Mesothelial cell of epicardium (in vitro differentiated cells): ENCODE measurements at places on chromosomes 1 and 21.

GRCh38 chr1:178682429-178682828 is 42.6 kb upstream of the RALGPS2 start:
- DNase-seq: no peak

DNA sequence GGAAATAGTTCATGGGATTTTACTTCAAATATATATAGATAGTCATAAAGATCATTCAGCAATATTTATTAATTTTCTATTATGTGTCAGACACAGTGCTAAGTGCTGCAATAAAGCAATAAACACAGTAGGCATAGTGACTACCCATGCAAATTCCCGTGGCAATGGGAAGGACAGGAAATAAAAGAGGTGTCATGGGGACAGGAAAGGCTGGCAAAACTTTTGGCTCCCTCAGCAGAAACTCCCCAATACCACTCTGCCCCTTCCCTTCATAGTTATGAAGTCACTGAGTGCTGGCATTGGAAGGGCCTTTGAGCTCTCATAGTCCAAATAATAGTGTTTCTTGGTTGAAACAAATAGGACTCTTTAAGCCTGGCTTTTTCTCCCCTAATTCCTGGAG is 104.4 kb upstream of the DPT start:
- no peak for DNase-seq

- DNase-seq: no peak
Measured at GRCh38 chr1:245056913-245057312, 97.9 kb upstream of the KIF26B start.

DNA sequence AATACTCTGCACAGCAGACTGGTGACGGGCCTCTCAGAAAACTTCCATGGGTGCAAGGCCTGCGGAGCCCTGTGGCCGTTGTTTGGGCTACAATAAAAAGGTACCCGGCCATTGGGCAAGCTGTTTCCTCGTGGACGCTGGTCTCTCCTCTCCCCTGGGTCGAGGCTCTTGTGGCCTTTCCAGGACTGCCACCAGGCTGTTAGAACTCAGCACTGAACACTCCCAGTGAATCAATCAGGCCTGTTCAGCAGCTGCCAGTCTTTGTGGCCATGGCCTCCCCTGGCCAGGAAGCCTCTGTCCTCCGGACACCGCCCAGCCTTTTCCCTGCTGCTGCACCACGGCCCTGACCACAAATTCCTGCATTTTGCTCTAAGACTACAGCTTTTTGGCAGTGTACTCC is 33.0 kb upstream of the ACTRT2 start:
- no peak for DNase-seq

DNA sequence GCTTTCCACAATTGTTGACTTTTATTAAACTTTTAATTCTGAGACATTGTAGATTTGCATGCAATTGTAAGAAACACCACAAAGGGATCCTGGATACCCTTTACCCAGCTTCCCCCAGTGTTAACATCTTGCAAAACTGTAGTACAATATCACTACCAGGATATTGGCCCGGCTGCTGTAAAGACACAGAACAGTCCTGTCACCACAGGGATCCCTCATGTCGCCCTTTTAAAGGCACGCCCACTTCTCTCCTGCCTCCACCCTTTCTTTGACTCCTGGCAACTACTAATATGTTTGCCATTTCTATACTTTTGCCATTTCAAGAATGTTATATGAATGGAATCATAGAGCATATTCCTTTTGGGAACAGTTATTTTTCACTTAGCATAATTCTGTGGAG is 37.0 kb downstream of the NAV1 start:
- no peak for DNase-seq

DNA sequence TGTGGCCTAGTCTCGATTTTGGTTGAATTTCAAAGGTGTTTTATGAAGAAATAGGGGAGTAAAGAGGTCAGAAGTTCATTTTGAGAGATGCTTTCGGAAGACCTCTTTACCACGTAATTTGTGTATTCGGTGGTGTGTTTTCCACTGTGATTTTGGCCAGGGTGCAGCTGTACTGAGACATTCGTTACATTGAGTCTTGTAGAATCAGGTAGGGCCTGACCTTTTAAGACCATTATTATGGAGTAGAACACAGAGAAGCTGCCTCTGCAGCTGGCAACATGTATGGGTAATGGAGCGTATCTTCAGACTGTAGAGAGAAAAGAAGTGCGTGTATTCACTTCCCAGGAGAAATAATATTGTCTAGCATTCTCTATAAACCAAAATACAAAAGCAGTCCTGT is 326.5 kb downstream of the PDE4B start:
- DNase-seq: no peak

- DNase-seq: no peak
Measured at GRCh38 chr1:62283986-62284385, 35.2 kb downstream of the KANK4 start.

DNA sequence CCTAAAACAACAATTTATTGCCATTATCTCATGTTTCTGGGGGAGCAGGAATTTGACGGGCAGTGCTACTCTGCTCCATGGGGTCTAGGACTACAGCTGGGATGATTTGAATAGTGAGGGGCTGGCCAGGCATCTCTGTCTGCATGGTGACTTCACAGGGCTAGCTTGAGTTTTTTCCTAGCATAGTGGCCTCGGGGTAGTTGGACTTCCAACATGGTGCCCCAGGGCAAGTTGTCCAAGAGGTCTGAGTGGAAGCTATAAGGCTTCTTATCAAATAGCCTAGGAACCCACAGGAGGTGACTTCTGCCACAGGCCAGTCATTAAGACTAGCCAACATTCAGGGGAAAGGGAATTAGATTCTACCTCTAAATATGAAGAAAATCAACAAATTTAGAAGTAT is 92.0 kb upstream of the WLS start:
- no peak for DNase-seq

DNA sequence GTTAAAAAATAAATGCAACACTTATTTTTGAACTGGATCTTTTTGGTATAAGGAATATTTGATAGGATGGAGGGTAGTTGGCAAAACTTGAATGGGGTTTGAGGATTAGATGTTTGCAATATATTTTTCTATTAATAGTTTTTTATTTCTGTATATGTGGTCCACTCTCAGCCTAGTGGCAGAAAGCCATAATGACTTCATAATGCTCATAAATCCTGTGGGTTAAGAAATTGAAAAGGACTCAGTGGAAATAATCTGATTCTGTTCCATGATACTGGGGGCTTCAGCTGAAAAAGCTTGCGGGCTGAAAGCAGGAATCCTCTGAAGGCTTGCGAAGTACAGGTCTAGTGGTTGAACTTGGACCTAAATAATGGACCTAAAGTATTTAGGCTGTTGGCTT is 1028.6 kb upstream of the PRMT6 start:
- no peak for DNase-seq

DNA sequence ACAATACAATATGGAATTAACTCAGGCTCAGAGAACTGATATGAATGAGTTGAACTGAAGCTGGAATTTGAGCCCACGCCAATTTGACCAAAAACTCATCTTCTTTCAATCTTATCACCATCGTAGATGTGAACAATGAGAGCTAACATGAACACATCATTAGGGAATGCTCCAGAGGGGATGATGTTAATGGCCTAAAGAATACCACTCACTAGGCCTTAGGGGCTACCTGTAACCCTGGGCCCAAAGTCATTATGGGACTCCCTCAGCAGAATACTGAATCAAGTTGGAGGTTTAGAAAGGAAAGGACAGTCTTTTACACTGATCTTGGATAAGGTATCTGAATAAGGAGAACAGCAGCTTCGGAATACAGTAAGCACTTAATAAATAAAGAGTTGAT is 73.6 kb downstream of the C1orf94 start:
- no peak for DNase-seq

- DNase-seq: no peak
Measured at GRCh38 chr21:42840411-42841155, 38.8 kb downstream of the WDR4 start.

DNA sequence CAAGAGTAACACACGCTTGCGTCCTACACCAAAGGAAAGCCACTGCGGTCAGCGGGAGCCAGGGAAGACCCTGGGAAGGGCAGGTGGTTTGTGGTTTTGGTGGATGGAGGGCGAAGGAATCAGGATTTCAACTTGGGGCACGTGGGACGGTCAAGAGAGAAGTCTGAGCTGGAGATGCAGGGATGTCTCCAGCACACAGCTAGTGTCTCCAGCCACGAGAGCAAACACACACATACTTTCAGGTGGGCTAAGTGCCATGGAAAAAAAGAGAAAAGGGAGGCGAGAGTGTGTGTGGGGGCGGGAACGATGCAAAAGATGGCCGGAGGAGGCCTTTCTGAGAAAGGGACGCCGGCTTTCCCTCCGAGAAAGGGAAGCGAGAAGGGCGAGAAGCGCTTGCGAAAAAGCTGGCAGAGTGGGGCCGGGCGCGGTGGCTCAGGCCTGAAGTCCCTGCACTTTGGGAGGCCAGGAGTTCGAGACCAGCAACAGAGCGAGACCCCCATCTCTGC is 1.4 kb upstream of the SRRM1 start:
- no peak for DNase-seq
